A549 treated with RU486 at 1 μM for 4 hours (cell line): ENCODE measurements at places on chromosomes 6 and 20. TPM values are rescaled to one million over a fixed set of nuclear protein-coding genes. Genes with fewer than 3 reads are reported as not detected.

The EIF6 gene
- 343 to 441 TPM (median 381 TPM) in 5 replicates for total RNA-seq

The METTL24 gene
- total RNA-seq = not detected in 5 replicates

The RBPJL gene
- total RNA-seq = not detected in 5 replicates

The TPX2 gene
- 99.8 to 120 TPM (median 109 TPM) in 5 replicates for total RNA-seq

The ACTL10 gene
- total RNA-seq = not detected in 5 replicates

The MCHR2 gene
- not detected in 5 replicates for total RNA-seq

The VPS52 gene
- 15.8 to 18.0 TPM (median 16.9 TPM) in 5 replicates for total RNA-seq

The ZC2HC1B gene
- total RNA-seq = not detected in 5 replicates

The BAK1 gene
- total RNA-seq = 31.0 to 41.1 TPM (median 37.1 TPM) in 5 replicates

The CHRNA4 gene
- 0.15 to 0.37 TPM (median 0.22 TPM) in 5 replicates for total RNA-seq

The SPATA25 gene
- total RNA-seq = 0.23 to 0.87 TPM (median 0.66 TPM) in 5 replicates

The PTPRT gene
- not detected in 5 replicates for total RNA-seq

The MAFB gene
- total RNA-seq = 0.05 to 0.11 TPM (median 0.07 TPM) in 5 replicates

The MLIP gene
- not detected in 5 replicates for total RNA-seq

The CCN6 gene
- not detected in 5 replicates for total RNA-seq

The ZNF391 gene
- 0.17 to 0.38 TPM (median 0.27 TPM) in 5 replicates for total RNA-seq

The CDH4 gene
- total RNA-seq = 5.7 to 9.4 TPM (median 7.8 TPM) in 5 replicates
